ENCODE measurements at places on chromosomes 6 and 20.

GRCh38 chr6:49462599-49462926 is 490 bp downstream of the MMUT start:
- no peak for DNase-seq
- H3K27ac ChIP-seq, result peak overlapping the region; percentile 91
- peak overlapping the region; percentile 91 for H3K4me3 ChIP-seq
- peaks cover 6% of the 10 kb centered on the region for H3K36me3 ChIP-seq
- peaks cover 11% of the 10 kb centered on the region for H3K4me1 ChIP-seq
- no peaks in the 10 kb centered on the region for H3K27me3 ChIP-seq

- no peak overlapping the region for H3K27ac ChIP-seq
- no peak for DNase-seq
- no peaks in the 10 kb centered on the region for H3K36me3 ChIP-seq
- H3K4me1 ChIP-seq, result no peaks in the 10 kb centered on the region
Measured at GRCh38 chr6:131937703-131938631, 13.2 kb downstream of the CCN2 start.

GRCh38 chr6:7296602-7297001 is 16.4 kb downstream of the SSR1 start:
- DNase-seq, result no peak
- H3K36me3 ChIP-seq, result peaks cover 46% of the 10 kb centered on the region
- H3K4me3 ChIP-seq, result no peak overlapping the region
- H3K27me3 ChIP-seq, result no peaks in the 10 kb centered on the region
- H3K4me1 ChIP-seq, result no peaks in the 10 kb centered on the region
- no peak overlapping the region for H3K27ac ChIP-seq

DNA sequence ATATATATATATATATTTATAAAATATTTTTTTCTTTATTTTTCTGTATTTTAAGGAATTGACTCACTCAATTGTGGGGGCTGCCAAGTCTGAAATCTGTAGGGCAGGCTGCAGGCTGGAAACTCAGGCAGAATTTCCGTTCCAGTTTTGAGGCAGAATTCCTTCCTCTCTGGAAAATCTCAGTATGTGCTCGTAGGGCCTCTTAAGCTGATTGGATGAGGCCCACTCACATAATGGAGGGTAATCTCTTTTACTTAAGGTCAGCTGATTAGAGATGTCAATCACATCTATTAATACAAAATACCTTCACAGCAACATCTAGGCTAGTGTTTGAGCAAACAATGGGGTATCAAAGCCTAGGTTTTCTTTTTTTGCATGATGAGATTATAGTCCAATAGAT is 244.7 kb upstream of the RNF24 start:
- H3K4me3 ChIP-seq, result no peak overlapping the region
- no peak for DNase-seq
- H3K4me1 ChIP-seq, result no peaks in the 10 kb centered on the region
- H3K27me3 ChIP-seq, result no peaks in the 10 kb centered on the region
- H3K27ac ChIP-seq, result no peak overlapping the region

- H3K4me1 ChIP-seq, result no peaks in the 10 kb centered on the region
- H3K27me3 ChIP-seq, result no peaks in the 10 kb centered on the region
- no peaks in the 10 kb centered on the region for H3K36me3 ChIP-seq
- no peak overlapping the region for H3K27ac ChIP-seq
Measured at GRCh38 chr6:109229536-109229935, 134.2 kb downstream of the CEP57L1 start.

DNA sequence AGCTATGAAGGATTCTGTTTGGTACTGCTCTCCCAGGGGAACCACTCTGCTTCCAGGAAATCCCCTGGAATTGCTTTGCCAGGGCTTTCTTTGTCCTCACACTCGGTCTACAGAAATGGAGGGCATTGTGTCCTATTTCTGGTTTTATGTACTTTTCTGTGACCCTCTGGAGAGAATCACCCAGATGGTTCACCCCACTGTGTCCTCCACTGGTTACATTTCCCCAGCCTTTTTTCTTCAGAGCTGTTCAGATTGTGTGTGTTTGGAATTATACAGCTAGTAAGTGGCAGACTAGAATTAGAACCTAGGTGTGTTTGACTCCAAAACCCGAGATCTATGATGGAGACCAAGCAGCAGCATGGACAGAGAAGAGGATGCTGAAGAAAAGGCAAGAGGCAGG is 80.8 kb downstream of the CD164 start:
- no peaks in the 10 kb centered on the region for H3K4me1 ChIP-seq
- no peak overlapping the region for H3K4me3 ChIP-seq
- H3K27me3 ChIP-seq, result no peaks in the 10 kb centered on the region
- H3K27ac ChIP-seq, result no peak overlapping the region
- DNase-seq, result no peak
- H3K36me3 ChIP-seq, result no peaks in the 10 kb centered on the region

DNA sequence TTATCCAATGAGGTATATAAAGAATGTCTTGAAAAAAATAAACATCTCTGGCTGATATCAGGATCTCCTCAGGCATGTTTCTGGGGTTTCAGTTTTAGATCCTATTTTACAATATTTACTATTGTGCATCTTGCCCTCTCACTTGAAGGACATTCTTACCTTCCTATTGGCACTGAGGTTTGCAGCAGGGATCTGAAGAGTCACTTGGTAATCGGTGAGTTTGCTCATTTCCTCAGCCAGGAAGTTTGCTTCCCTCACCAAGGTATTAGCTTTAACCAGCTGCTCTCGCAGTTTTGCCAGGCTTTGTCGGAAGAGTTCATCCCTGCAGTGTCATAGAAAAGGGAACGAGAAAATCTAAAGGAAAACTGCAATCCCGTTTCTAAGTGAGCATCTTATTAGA is 101.9 kb upstream of the NUP153 start:
- H3K36me3 ChIP-seq, result no peaks in the 10 kb centered on the region
- no peak for DNase-seq
- no peaks in the 10 kb centered on the region for H3K4me1 ChIP-seq

- no peak overlapping the region for H3K4me3 ChIP-seq
- no peak overlapping the region for H3K27ac ChIP-seq
- no peak for DNase-seq
- H3K4me1 ChIP-seq, result no peaks in the 10 kb centered on the region
- H3K36me3 ChIP-seq, result no peaks in the 10 kb centered on the region
- H3K27me3 ChIP-seq, result no peaks in the 10 kb centered on the region
Measured at GRCh38 chr20:38342216-38342615, 4.1 kb upstream of the LBP start.

- H3K4me3 ChIP-seq, result no peak overlapping the region
- H3K4me1 ChIP-seq, result no peaks in the 10 kb centered on the region
- no peaks in the 10 kb centered on the region for H3K36me3 ChIP-seq
- DNase-seq, result no peak
- H3K27me3 ChIP-seq, result peaks cover 11% of the 10 kb centered on the region
Measured at GRCh38 chr6:39087197-39087596, 27.8 kb downstream of the SAYSD1 start.

GRCh38 chr20:59752101-59752586 is 147.8 kb downstream of the PHACTR3 start:
- no peaks in the 10 kb centered on the region for H3K27me3 ChIP-seq
- no peak overlapping the region for H3K27ac ChIP-seq
- DNase-seq, result no peak
- no peaks in the 10 kb centered on the region for H3K4me1 ChIP-seq
- H3K4me3 ChIP-seq, result no peak overlapping the region

DNA sequence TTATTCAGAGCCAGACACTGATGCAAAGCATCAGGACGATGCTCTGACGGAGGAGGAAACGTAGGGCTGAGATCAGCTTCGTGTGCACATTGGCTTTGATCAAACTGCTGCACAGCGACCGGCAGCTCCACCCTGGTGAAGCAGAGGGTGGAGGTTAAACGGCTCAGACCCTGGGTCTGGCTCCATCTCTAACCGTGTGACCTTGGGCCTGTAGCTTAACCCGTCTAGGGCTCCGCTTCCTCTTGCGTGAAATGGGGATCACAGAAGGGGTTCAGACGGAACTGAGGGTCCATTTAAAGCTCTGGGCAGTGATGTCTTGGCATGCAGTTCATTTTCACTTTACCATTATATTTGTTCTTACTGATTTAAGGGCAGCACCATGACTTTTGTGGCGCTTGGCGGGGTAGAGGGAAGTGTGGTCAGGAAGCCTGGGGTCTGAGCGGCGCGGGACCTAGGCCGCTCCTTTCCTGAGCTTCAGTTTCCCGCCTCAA is 644 bp downstream of the RBL1 start:
- H3K27ac ChIP-seq, result peak overlapping the region; percentile 76
- peak; percentile 53 for DNase-seq
- peaks cover 20% of the 10 kb centered on the region for H3K4me1 ChIP-seq
- H3K4me3 ChIP-seq, result peak overlapping the region; percentile 72
- H3K36me3 ChIP-seq, result peaks cover 5% of the 10 kb centered on the region

- no peak overlapping the region for H3K27ac ChIP-seq
- DNase-seq, result no peak
- no peaks in the 10 kb centered on the region for H3K36me3 ChIP-seq
- H3K27me3 ChIP-seq, result no peaks in the 10 kb centered on the region
Measured at GRCh38 chr6:89542081-89542857, 96.3 kb downstream of the LYRM2 start.

DNA sequence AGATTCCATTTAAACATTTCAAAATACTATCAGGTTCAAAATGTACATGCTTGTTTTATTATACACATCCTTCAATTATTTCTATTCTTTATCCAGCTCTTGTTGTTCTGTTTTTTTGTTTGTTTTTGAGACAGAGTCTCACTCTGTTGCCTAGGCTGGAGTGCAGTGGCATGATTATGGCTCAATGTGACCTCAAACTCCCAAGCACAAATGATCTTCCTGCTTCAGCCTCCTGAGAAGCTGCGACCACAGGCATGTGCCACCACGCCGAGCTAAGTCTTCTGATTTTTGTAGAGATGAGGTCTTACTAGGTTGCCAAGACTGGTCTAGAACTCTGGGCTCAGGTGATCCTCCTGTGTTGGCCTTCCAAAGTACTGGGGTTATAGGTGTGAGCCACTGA is 44.1 kb upstream of the SMIM29 start:
- no peak for DNase-seq
- H3K4me3 ChIP-seq, result no peak overlapping the region
- peaks cover 7% of the 10 kb centered on the region for H3K36me3 ChIP-seq
- no peak overlapping the region for H3K27ac ChIP-seq

- no peaks in the 10 kb centered on the region for H3K36me3 ChIP-seq
- H3K27ac ChIP-seq, result no peak overlapping the region
- no peak for DNase-seq
- H3K4me1 ChIP-seq, result no peaks in the 10 kb centered on the region
Measured at GRCh38 chr6:124978451-124979293, 16.4 kb downstream of the RNF217 start.

DNA sequence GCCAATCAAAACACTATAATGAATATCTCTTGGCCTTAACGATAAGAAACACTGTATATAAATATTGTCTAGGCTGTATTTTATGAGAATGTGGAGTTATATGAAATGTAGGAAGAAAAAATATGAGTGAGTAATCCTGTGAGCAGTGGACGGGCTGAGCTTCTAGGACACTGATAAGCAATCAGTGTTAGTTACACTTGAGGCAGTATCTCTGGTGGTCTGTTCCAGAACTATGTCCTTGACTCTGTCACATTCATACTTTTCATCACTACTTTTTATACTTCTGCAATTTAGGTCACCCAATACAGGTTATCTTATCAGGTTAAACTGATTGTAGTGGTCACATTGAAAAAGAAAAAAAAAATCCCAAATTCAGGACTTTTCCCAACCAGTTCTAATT is 360.4 kb downstream of the LAMA2 start:
- no peaks in the 10 kb centered on the region for H3K4me1 ChIP-seq
- no peak overlapping the region for H3K4me3 ChIP-seq
- no peak for DNase-seq
- no peak overlapping the region for H3K27ac ChIP-seq
- no peaks in the 10 kb centered on the region for H3K36me3 ChIP-seq
- H3K27me3 ChIP-seq, result no peaks in the 10 kb centered on the region

GRCh38 chr20:54706581-54706980 is 231.2 kb downstream of the DOK5 start:
- H3K4me1 ChIP-seq, result no peaks in the 10 kb centered on the region
- no peak overlapping the region for H3K4me3 ChIP-seq
- no peaks in the 10 kb centered on the region for H3K36me3 ChIP-seq
- no peaks in the 10 kb centered on the region for H3K27me3 ChIP-seq

DNA sequence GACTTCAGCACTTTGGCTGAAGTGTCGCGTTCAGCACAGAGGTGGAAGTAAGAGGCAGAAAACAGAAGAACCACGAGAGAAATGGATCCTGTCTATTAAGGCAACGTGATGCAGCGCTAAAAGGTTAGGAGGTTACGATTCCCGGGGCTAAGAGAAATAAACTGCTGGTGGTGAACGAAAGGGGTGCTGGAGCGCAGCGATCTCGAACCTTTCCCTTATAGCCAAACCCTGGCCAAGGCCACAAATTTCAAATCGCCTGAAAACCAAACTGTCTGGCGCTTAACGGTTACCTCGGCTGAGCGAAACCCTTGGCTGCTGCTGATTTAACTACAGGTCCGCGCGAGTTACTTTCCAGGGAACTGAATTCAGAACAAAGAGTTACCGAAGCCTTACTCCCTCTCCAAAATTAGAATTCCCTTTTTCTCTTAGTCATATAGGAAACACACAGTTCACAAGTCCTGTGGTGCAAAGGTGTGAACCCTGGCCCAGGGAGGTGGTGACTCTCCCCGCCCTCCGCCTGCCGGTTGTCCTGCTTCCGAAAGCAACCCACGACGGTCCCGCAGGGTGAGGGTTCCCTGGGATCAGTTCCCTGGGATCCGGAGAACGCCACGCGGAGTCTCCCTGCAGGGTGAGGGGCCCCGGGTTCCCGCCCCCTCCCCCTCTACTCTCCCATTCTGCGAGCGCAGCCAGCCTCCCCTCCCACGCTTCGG is 1.3 kb upstream of the SLC35D3 start:
- H3K4me1 ChIP-seq, result peaks cover 23% of the 10 kb centered on the region
- no peak for DNase-seq

DNA sequence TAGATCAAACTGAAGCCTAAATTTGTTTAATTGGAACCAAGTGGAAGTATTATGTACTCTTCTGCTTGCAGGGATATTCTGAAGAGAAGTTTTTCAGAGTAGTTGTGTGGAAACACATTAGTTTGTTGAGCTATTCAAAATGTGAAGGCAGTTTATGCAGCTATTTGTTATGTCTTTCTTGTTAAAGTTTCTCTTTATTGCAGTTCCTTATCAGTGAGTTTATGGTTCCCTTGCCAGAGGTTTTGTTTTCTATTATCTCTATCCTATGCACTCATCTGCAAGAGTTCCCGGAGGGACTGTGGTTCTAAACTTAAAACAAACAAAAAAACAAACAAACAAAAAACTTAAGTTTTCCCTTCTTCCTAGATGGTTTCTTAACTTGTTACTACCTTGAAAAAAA is 143.7 kb upstream of the SLC22A16 start:
- no peaks in the 10 kb centered on the region for H3K27me3 ChIP-seq
- H3K4me3 ChIP-seq, result no peak overlapping the region
- H3K27ac ChIP-seq, result no peak overlapping the region
- peaks cover 4% of the 10 kb centered on the region for H3K36me3 ChIP-seq

DNA sequence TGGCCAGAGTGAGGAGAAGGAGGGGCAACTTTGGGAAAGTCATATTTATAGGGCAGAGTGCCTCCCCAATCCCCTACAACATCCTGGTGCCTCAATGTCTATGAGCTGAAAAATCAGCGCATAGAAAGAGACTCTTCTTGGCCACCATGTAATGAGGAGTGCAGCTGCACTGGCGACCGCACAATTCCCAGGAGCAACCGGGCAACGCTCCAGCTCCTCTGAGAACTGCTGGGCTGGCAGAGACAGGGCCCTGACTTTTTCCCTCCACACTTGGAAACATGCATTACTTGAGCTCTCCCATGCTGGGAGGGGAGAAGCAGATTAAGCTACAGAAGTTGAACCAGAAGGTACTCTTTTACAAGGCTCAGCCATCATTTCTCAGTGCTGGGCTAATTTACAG is 31.4 kb upstream of the MARCKS start:
- H3K27ac ChIP-seq, result no peak overlapping the region
- DNase-seq, result no peak
- no peaks in the 10 kb centered on the region for H3K36me3 ChIP-seq
- H3K27me3 ChIP-seq, result no peaks in the 10 kb centered on the region

GRCh38 chr20:63042448-63043071 is 35.8 kb upstream of the BHLHE23 start:
- H3K27ac ChIP-seq, result no peak overlapping the region
- DNase-seq, result no peak
- no peaks in the 10 kb centered on the region for H3K27me3 ChIP-seq
